ENCODE measurements at places on chromosomes 5 and 9.

DNA sequence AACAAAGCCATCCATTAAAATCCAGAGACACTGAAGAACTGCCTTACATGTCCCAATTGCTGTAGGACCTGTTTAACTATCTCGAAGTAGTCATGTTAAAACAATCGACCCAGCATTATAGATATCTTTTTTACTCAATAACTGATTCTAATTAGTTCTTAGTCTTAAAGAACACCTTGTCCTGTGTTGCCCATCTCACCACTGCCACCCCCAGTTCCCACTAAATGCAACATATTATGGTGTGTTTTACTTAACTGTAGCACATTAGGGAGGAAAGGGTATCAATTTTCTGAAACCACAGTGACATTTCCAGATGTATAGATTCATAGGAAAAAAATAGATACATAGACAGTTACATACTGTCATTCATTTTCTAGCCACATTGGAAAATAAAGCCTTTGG is 221.2 kb downstream of the MEF2C start:
- DNase-seq, result no peak

- DNase-seq, result no peak
Observed at GRCh38 chr9:74083681-74084433, 413.3 kb upstream of the RORB start.

- no peak for DNase-seq
Observed at GRCh38 chr9:6984941-6985578, 227.3 kb downstream of the KDM4C start.

GRCh38 chr5:57094753-57095683 is 78.8 kb upstream of the GPBP1 start:
- DNase-seq, result no peak

GRCh38 chr5:72231991-72232703 is 87.9 kb downstream of the MRPS27 start:
- DNase-seq, result no peak

- DNase-seq, result no peak
Observed at GRCh38 chr5:66653325-66653724, 57.1 kb downstream of the MAST4 start.

GRCh38 chr5:36181774-36182173 is 29.9 kb downstream of the SKP2 start:
- no peak for DNase-seq

GRCh38 chr9:13587571-13587970 is 308.1 kb upstream of the MPDZ start:
- no peak for DNase-seq

GRCh38 chr9:9231946-9232345 is 1380.9 kb downstream of the PTPRD start:
- no peak for DNase-seq

GRCh38 chr9:123835821-123836220 is 94.1 kb downstream of the DENND1A start:
- DNase-seq, result no peak

- no peak for DNase-seq
Observed at GRCh38 chr5:141753143-141753970, 71.3 kb upstream of the ARAP3 start.

GRCh38 chr5:81209869-81210493 is 23.1 kb upstream of the CKMT2 start:
- peak; percentile 49 for DNase-seq

GRCh38 chr9:17597977-17598376 is 19.1 kb downstream of the SH3GL2 start:
- DNase-seq, result no peak

- no peak for DNase-seq
Observed at GRCh38 chr5:94777056-94777880, 158.8 kb downstream of the SLF1 start.

DNA sequence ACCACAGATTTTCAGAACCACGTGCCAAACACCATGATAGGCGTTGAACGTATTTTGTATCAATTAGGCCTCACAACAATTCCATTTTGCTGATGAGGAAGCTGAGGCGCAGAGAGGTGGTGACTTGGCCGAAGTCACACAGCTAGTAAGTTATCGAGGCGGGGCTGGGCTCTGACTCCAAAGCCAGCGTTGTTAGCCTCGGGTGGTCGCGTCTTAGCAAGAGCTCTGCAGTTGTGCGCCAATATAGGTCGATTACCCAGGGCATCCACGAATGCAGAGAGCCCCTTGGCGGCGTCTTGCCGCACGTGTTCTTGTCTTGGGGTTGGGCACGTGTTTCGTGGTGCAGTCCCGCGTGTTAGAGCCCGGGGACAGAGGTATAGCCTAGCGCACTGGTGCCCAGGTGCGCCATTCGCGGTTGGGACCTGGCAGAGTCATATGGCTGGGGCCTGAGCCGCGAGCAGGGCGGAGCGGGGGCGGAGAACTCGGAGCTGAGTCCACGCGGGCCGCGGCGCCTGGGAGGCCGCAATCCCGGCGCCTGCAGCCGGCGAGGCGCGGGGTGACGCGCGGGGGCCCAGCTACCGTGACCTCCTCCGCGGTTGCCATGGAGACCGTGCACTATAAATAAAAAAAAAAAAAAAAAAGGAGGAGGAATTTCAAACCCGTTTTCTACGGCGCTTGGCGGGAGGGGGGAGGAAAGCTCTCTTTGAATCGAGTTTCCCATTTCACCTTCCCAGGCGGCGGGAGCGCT is 62.3 kb downstream of the CXXC5 start:
- DNase-seq, result peak; percentile 45

DNA sequence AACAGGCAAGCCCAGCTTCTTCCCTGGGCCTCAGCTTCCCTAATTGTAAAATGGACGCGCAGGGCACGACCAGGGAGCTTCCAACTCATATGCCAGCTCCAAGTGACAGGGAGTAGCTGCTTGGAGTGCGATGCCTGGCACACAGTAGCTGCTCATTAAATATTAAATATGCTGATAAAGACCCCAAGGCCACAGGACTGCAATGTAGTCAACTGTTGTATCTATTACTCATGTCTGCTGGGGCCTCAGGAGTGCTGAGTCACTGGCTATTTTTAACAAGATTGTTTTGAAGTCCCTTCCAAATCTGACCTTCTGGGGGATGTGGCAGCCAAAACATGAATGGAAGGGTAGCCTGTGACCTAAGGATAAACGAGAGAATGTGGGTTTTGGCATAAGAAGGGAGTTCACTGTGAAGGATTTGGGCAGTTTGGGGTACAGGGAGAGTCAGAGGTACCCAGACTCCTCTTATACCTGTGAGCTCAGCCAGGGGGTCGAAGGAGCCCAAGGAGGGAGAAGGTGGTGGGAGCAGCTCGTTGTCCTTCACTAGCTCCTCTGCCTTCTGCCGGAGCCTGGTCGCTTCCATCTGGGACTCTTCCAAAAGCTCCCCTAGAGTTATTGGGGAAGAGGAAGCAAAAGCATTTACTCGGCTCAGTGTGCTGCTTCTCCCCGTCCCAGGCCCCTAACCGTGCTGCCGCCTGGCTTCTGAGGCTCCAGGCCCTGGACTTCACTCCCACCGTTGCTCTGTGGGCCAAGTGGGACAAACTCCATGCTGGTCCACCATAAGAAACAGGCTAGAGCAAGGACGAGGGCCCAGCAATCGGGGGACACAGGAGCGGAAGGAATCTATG is 17.5 kb downstream of the TNIP1 start:
- no peak for DNase-seq

GRCh38 chr9:34046784-34047379 is 1.8 kb downstream of the UBAP2 start:
- no peak for DNase-seq

Data from stimulated activated CD4-positive, alpha-beta T cell treated with anti-CD3 and anti-CD28 coated beads, Interleukin-1b, Interleukin-23, amount 100 ng/mL, for 48 hours (primary cell).